ENCODE measurements at places on chromosomes 5 and 9.

- DNase-seq = no peak
These were observed 418.6 kb upstream of the RIOK2 start for GRCh38 chr5:97601651-97602050.

DNA sequence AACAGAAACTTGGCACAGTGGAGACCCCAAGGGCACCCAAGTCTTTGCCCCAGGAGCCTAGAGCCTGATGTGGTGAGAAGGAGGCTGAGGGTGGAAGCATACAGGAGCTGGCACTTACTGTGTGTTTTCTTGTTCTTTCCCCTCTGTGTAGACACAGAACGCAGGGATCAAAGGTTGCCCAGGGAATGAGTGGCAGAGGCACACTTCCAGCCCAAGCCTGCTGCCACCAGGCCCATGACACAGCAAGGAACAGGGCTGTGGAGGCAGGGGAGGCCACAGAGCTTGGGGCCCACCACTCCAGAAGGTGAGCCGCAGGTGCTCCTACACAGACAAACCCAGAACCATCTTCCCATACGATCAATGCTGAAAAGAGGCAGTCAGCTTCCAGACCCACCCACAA lies 73.9 kb upstream of the S1PR3 start:
- no peak for DNase-seq

DNA sequence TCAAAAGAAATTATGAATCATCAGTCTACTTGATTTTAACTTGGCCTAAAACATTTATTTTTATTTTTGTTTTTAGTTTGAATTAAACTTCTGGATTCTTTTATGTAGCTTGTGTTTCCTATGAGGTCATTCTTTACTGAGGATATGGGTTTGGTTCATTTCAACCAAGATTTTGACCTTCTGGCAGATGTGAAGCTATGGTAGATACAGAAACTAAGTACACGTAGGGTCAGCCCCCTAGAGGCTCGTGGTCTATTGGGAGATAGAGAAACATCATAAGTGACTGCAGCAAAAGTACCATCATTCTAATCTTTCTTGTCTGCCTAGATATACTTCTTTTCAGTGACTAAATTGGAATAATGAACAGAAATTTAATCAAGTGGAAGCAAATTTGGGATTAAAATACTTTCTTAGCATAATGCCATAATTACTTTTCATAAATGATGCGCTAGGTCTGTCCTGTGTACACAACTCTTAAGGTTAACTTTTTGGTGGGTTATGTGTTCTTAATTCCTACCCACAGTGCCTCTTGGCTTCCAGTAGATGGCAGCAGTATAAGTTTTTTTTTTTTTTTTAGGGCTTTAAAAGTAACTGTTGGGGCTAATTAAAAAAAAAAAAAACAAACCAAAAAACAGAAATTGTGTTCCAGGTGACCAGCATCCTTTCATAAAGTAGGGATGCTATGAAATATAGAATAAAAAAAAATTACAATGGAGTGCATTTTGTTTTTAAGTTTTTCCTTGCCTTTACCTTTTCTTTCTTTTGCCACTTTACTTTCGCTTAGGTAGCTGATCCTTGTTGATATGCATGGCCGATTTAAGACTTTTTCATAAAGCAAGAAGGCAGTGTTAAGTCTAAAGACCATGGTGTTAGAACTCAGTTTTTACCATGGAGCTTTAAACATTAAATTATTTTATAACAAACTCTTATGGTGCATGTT lies 49.9 kb downstream of the LRRTM2 start:
- DNase-seq = no peak

DNA sequence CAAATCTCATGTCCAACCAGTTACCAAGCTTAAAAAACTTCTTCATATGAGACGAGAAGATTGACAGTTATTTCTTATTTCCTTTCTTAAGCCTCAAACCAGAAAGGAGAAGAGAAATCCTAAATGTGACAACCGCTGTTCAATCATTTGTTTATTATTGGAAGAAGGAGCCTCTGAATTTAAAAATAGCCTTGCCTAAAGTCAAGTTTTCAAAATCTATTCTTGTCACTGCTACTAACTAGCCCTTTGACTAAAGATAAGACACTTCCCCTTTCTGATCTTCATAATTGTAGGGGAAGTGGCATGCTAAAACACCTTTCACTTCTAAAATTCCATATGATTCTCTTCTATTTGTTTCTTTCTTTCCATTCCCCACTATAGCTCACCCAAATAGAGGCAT lies 106.2 kb upstream of the EMB start:
- no peak for DNase-seq

DNA sequence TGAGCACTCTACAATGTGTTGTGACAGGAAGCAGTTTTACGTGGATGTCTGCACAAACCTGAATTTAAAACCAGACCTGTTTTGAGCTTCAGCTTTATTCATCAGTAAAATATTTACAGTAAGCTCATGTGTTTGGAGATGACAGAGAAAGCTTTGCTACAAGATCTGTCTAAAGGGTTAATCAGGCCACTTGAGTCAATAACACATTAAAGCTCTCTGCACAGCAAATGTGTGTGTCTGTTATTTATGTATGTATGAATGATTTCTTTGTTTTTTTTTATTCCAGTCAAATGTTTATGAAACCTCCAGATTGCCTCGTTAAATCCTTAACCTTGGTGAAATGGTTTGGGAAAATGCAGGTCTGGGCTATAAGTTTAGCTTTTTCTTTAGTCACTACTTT lies 77.3 kb upstream of the SREK1 start:
- no peak for DNase-seq

DNA sequence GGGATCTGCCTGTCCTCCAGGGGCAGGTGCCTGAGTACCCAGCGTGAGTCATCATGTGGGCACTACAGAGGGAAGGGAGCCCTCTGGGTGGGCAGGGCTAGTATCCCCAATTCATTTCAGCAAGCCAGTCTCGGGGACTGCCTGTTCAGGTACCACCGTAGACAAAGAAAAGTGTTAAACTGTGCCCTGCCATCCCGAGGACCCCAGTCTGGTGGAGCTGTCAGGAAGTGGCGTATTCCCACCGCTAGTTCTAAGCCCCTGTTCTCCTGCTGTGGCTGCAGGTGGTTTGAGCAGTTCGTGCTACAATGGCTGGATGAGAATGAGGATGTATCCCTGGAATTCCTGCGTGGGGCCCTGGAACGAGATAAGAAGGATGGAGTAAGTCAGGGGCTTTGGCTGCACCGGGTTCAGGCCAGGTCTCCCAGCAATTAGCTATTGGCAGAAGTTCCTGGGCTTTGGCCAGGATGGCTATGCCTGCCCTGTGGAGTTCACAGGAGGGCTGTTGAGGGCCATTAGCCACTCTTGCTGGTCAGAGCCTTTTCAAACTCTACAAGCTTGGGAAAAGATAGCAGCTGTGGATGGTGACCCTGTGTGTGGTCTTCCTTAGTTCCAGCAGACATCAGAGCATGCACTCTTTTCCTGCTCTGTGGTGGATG lies 93.2 kb upstream of the RUSC2 start:
- DNase-seq = no peak

DNA sequence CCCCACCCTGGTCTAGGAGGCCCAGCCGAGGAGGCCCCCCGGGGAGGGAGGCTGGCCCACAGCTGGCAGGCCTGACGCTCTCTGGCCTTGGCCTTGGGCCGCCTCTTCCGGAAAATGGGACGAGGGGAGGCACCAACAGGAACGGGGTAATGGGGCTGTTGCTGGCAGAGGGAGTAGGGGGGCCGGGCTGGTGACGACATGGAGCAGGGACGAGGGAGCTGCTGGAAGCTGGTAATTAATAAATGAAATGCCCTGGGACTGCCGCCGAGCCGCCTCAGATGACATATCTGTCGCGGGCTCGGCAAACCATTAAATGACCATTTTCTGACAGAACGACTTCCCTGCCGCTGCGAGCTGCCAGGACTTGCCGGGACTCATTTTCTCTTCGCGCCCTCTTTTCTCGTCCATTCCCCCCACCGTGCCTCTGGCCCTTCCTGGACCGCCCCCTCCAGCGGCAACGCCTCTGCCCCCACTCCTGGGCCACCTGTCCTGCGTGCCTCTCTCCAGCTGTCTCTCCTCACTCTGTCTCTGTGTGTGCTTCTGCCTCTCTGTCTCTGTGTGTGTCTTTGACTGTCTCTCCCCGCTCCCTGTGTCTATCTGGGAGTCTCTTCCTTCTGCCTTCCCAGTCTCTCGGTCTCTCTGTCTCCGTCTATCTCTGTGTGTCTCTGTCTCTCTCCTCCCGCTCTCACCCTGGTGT lies 215.7 kb downstream of the PAX5 start:
- no peak for DNase-seq

DNA sequence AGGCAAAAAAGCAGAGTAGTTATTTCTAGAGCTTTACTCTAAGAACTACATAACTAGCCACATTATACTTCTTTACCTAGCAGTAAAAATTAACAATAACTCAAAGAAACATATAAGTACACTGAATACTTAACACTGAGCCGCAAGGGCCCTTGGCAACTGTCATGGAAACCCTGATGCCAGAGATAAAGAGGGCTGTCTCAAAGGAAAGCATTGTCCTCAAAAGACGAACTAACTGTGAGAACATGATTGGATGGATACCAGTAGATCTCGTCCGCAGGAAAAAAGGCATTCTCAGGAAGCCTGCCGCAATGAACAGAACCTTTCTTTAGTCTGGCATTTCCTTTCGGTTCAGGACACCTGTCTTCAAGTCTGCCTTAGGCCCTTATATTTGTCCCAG lies 379.0 kb upstream of the SLC30A5 start:
- no peak for DNase-seq

- peak; percentile 77 for DNase-seq
These were observed 9.7 kb downstream of the PTGES2 start for GRCh38 chr9:128117613-128118471.

DNA sequence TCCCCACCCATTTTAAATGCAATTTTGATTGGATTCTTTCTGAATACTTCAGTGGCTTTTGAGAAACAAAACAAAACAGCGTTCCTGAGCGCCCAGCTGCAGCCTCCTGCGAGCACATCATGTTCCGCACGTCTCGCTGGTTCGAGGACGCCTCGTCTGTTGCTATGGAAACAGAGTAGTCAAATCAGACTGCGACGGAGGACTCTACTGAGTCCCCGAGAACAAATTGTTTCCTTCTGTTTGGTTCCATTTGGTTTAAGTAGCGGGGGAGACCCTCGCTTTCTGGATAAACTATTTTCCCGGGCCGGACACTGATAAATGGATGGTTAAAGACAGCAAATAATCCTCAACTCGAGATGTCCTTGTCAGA lies 69.0 kb downstream of the SLC28A3 start:
- DNase-seq = peak; percentile 23

GRCh38 chr5:126848253-126848652 lies 71.3 kb downstream of the LMNB1 start:
- no peak for DNase-seq

GRCh38 chr5:115267617-115268016 lies 4.9 kb upstream of the PGGT1B start:
- DNase-seq = no peak

- no peak for DNase-seq
These were observed 411.9 kb upstream of the ARRDC3 start for GRCh38 chr5:91794856-91795548.

GRCh38 chr9:87527211-87527916 lies 29.7 kb downstream of the DAPK1 start:
- no peak for DNase-seq

DNA sequence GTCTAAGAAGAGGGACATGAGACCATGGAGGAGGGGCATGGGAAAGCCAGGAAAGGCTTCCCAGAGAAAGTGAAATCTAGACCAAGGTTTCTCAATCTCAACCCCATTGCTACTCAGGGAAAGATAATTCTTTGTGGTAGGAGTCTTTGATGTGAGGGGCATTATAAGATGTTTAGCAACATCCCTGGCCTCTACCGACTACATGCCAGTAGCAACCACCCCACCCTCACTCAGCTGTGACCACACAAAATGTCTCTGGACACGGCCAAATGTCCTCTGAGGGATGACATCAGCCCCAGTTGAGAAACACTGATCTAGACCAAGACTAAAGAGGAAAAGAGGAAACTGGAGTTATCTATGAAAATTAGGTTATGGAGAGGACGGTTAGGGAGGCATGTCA lies 298.5 kb upstream of the KIF2A start:
- DNase-seq = no peak

DNA sequence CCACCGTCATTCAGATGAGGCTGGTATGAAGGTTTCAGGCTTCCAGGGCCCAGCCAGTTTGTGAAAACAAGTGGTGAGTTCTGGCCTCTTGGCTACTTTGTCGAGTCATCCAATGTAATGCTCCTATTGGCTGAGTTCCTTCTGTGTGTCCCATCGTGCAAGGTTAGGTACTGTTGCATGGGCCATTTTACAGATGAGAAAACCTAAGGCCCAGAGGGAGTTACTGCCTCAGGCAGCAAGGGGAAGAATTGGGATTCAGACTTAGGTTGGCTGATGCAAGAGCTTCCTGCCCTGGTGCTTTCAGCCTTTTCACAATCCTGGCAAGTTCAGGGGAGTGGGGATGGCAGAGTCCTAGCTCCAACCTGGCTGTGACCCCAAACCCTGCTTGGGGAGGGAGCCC lies 17.4 kb upstream of the PITX1 start:
- peak; percentile 36 for DNase-seq

DNA sequence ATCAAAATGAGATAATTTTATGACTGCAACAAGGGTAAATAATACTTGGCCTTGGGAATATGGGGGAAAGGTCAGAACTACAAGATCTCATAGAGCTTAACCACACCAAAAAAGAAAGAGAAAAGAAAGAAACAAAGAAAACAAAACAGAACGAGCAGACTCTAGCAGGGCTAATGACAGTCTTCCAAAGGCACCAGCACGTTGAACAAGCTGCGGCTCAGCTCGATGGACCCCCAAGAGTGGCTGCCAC lies 689 bp downstream of the AK3 start:
- DNase-seq = no peak

DNA sequence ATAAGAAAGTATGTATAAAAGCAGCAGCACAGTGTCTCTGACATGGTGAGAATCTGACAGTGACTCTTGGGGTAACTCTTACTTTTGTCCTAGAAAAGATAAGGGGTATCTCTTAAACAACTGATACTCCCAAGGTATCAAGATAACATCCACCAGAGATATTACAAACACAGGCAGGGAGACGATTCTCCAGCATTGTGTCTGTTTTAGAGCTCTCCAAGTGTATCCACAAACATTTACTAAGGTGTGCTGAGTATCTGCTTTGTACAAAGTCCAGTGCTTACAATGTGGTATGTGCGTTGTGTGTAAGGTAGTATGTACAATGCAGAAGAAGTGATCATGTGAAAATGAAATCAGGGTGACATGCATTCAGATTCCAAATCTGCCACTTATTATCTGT lies 4.4 kb upstream of the TMEM245 start:
- no peak for DNase-seq

DNA sequence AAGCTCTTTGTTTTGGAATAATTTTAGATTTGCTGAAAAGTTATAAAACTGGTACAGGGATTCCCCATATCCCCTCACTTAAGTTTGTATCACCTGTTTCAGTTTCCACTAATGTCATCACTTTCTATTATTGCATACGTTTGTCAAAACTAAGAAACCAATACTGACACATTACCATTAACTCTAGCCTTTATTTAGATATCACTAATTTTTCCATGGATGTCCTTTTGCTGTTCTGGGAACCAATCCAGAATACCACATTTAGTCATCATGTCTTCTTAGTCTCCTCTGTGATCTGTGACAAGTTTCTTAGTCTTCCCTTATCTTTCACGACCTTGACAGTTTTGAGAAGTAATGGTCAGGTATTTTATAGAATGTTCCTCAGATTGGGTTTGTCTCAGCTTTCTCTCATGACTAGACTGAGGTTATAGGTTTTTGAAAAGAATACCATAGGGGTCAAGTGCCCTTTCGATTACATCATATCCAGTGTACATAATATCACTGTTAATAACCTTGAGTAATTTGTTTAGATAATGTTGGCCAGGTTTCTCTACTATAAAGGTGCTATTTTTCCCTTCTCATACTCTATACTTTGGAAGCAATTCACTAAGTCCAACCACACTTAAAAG lies 51.9 kb upstream of the NMUR2 start:
- DNase-seq = no peak

GRCh38 chr5:85998656-85999055 lies 619.1 kb upstream of the COX7C start:
- DNase-seq = no peak

Data from inflammatory macrophage treated with lipopolysaccharide for 1 hour (primary cell).